ENCODE measurements at places on chromosomes 11 and 22.

DNA sequence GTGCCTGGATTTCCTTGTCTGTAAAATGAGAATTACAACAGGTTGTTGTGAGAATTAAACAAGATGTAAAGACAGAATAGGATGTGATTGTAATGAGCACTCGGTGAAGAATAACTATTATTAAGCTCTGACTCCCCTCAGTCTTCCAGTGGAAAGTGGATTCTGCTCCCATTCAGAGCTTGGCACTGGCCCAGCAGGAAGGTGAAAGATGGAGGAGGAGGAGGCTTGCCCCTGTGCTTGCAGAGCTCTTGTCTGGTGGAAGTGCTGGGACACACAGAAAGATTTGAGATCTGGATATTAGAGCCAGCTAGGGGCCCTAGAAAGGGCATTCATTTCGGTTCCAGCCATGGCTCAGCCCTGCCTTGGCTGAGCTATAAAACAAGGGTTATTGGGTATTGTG is 28.2 kb downstream of the PHLDB1 start:
- DNase-seq, result no peak

DNA sequence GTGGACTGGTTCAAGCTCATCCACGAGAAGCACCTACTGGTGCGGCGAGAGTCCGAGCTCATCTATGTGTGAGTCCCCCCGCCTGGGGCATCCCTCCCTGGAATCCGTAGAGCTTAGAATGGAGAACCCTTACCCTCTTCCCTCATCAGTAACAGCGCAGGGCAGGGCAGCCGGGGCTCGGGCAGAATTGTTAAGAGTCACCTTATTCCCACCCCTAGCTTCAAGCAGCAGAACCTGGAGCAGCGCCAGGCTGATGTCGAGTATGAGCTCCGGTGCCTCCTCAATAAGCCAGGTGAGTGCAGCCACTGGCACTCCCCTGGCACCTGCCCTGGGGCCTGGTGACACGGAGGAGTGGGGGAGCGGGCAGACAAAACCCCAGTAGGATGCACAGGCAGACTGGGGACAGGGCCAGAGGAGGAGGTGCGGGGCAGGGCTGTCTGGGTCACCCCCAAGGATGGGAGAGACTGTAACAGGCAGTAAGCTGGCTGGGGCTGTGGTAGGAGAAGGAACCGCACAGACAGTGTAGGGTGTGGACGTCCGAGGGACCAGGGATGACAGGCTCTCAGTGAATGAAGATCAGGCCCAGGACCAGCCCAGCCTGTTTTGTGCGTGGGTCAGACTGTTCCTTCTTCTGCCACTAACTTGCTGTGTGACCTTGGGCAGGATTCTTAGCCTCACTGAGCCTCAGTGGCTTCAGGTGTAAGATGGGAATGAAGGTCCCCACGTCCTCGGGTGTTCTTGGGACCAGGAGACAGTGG is 20.4 kb downstream of the C22orf23 start:
- no peak for DNase-seq

GRCh38 chr11:116217441-116217840 is 555.3 kb downstream of the BUD13 start:
- DNase-seq, result no peak

DNA sequence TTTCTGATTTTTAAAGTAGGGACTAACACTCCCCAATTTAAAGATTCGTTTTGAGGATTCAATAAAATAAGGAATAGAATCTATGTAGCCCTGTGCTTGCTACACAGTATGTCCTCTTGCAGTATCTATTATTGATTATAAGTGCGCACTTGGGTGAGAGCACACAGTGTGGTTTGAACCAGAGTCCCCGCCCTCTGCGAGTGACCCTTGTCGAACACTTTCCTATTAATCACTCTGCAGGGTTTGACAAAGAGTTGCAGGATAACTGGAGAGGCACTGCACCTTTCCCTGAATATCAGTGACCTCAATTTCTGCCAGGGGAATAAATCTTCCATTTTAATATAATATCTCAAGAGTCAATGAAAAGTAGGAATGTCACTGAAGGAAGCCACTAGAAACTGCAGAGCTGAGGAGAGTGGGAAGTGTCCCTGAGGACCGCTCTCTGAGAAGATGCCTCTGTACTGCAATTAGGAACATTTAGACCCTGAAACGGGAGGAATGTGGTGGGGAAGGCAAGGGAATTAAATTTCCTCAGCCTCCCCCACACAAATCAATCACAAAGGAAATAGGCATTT is 182.2 kb downstream of the MAML2 start:
- DNase-seq, result no peak

- DNase-seq, result no peak
Observed at GRCh38 chr22:17787716-17788330, 13.6 kb upstream of the BID start.

DNA sequence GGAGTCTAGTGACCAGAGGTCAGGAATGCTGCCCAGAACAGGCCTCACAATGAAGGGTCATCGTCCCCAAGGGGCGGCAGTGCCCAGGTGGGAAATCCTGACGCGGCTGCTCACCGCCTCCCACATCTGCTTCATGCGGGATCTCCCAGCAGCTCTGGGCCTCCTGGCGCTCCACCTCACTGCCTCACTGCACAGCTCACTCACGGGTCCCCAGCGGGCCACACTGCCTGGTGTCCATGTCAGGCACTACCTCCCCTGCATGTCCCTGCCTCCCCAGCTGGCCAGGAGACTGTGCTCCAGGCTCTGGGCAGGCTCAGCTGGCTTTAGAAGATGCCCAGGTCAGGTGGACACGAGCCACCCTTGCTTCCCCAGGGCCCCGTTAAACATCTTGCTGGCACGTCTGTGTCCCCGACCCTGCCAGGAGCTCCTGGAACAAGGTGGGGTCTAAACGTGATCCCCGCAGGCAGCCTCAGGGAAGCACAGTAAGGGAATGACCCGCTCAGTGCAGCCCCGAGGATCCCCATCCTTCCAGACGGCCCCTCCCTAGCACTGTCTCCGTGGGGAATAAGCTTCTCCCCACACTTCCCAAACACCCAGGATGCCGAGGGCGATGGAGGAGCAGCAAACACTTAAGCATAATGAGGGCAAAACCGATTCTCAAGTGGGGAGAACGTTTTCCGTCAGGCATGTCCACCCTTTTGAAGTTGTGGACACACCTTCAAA is 93.2 kb downstream of the TRMU start:
- DNase-seq, result no peak

DNA sequence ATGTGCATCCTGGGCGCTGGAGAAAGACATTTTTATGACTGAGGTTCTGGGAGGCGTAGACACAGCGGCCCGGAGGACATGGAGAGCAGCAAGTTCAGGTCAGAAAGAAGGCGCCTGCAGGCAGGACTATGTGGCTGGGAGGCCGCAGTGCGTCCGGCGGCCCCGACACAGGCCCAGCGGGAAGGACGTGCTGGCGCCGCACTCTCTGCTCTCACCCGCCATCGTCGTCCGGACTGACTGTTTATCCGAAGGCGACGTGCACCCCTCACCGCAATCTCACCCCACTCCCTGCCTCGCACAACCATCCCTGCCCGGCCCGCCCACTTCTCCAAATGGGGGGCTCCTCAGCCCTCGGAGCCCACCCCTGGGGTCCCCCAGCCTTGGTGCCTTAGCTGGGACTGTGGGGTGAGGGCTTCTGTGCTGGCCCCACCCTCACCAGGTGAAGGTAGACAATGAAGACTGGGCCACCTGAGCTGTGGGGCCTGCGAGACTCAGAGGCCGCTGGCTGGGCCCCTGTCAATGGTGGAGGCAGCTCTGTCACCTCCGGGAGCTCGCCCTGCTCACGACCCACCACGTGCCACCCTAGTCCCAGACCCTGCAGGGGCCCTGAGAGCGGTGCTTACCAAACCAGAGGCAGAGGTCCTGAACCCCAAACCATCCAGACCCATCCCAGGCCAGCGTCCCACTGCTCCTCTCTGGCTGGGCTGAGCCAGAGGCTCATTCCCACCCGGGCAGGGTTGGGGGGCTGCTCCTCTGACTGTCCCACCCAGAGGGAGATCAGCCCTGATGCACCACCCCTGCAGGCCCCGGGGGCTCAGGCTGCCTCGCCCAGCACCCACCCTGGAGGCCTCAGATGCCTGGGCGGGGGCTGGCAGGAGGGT is 16.2 kb upstream of the MUC5B start:
- DNase-seq, result no peak

GRCh38 chr11:1674173-1675131 is 22.5 kb upstream of the KRTAP5-6 start:
- DNase-seq, result no peak

GRCh38 chr22:23895599-23896144 is 1.5 kb downstream of the MIF start:
- DNase-seq, result no peak

DNA sequence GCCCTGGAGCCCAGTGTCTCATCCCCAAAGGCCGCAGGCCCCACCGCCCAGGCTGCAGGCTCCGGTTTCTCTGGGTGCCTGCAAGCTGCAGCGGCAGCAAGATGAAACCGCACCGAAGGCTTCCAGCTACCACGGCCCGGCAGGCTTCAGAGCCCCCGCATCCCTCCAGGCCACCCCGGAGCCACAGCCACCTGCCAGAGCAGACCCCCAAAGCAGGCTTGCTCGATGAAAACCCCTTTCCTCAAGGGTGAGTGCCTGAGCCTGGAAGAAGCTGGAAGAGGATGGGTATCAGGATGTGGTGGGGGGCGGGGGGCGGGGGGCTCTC is 24.5 kb upstream of the GNB1L start:
- DNase-seq, result no peak

Measured in CD4-positive, alpha-beta T cell treated with Interleukin-15 for 4 hours (primary cell).